Karpas-422 (cell line): ENCODE measurements at places on chromosomes 3 and 15.

DNA sequence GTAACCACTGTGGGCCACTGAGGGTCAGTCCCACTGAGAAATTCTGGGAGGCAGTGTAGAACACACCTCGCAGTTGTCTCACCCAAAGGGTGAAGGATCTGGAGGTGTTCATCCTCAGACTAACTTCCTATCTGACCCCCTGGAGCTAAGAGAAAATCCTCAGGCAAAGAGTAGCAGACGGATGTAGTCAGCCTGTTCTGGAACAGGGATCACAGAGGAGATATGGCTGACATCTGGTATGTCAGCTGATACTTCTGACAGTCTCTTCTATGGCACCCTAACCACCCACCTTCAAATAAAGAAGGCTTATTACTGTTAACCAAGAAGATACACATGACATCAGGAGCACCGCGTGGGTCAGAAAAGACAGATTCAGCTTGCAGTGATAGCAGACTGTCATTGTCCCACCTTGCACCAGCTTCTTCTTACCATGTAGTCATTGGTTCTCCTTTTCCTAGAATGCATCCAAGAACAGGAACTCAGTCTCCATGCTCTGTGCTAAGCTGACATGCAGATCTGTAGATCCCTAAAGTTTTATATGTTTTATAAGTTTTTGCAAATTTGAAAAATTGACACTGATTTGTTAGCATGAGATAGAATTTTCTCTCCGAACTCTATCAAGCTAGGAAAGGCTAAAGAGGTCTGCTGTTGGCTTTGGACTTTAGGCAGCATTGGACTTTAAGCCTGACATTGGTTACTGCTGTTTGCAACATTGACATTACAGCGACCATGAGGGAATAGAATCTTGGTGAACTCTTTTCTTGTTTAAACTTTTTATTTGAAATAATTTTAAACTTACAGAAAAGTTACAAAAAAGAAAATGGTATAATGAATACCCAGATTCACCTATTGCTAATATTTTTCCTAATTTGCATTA lies 60.4 kb downstream of the KBTBD12 start:
- no peak for DNase-seq
- H3K4me3 ChIP-seq: no peak overlapping the region
- H3K4me1 ChIP-seq: no peaks in the 10 kb centered on the region
- H3K36me3 ChIP-seq: no peaks in the 10 kb centered on the region

- no peak for DNase-seq
- H3K4me3 ChIP-seq: no peak overlapping the region; the same call in 1 of the 2 replicates
- H3K4me1 ChIP-seq: peaks cover 20% of the 10 kb centered on the region
- H3K36me3 ChIP-seq: no peaks in the 10 kb centered on the region
Observed at GRCh38 chr3:120170223-120170622, 76.0 kb upstream of the GSK3B start.

- peaks cover 10% of the 10 kb centered on the region for H3K4me1 ChIP-seq
- peak; percentile 49 for DNase-seq
- H3K27me3 ChIP-seq: no peaks in the 10 kb centered on the region
- no peak within 1 kb of the TSS for H3K27ac ChIP-seq
- no peaks in the 10 kb centered on the region for H3K36me3 ChIP-seq
Observed at GRCh38 chr15:78565097-78565950, at the start of gene CHRNA5. Gene CHRNA5 (plus strand): TSS chr15:78565520. CDS start chr15:78565720, 200 bp downstream.

DNA sequence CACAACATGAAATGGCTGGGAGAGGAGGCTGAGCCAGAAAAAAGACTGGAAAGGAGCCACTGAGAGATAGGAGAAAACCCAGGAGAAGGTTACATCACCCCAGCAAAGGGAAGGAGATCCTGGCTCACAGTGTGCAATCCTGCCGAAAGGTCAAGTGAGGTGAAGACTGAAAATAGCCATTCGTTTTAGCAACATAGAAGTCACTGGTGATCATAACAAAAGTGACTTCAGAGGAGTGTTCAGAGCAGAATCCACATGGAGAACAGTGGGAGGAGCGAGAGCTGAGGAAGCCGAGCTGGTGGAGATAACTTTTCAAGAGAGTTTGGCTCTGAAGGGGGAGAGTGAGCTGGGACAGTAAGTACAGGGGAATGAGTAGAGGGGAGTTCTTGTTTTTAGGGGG lies 5.4 kb upstream of the HEG1 start:
- no peak overlapping the region for H3K4me3 ChIP-seq
- H3K36me3 ChIP-seq: 0 out of 2 replicates have a peak, but pooled peaks cover 5% of the 10 kb centered on the region
- H3K27ac ChIP-seq: no peak overlapping the region
- H3K27me3 ChIP-seq: no peaks in the 10 kb centered on the region
- H3K4me1 ChIP-seq: peaks cover 25% of the 10 kb centered on the region
- no peak for DNase-seq

DNA sequence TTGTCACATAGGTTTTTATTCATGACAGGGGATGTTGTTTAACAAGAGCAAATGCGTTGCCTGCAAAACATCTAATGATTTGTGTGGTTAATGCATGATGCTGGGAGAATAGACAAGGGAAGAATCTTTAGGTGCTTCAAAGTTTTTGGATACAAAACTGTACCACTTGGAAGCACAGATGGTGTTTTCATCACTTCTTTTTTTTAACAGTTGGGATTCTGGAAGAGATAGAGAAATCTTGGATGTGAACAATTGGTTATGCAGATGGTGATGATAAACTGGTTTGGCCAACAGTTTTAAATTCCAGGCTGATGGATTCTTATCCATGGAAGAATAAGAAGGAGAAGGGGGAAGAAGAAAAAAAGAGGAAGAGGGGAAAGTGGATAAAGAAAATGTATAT lies 379.4 kb downstream of the KCNH8 start:
- no peak overlapping the region for H3K4me3 ChIP-seq
- no peak overlapping the region for H3K27ac ChIP-seq
- no peaks in the 10 kb centered on the region for H3K36me3 ChIP-seq
- H3K4me1 ChIP-seq: no peaks in the 10 kb centered on the region
- no peaks in the 10 kb centered on the region for H3K27me3 ChIP-seq

DNA sequence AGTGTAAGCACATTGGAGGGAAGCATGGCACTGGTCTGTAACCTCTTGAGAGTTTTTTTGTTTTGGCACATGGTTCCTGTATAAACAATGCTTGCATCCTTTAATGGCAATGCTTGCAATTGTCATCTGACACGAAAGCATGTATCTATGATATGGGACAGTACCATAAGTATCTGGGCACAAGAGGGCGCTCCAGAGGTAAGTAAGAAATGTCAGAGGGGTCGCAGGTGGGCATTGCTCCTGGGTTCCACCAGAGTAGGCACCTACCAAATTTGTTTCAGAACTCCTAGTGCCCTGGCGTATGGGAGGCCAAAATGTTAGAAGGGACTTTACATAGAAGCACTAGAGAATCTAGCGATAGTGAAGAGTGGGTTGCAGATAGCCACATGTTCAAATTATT lies 58.7 kb upstream of the BCHE start:
- no peaks in the 10 kb centered on the region for H3K4me1 ChIP-seq
- no peaks in the 10 kb centered on the region for H3K36me3 ChIP-seq
- no peak overlapping the region for H3K4me3 ChIP-seq
- DNase-seq: peak; percentile 70
- no peak overlapping the region for H3K27ac ChIP-seq
- no peaks in the 10 kb centered on the region for H3K27me3 ChIP-seq

GRCh38 chr15:62932436-62932835 lies 110.1 kb upstream of the TPM1 start:
- H3K36me3 ChIP-seq: no peaks in the 10 kb centered on the region
- no peaks in the 10 kb centered on the region for H3K4me1 ChIP-seq
- no peak overlapping the region for H3K27ac ChIP-seq
- H3K27me3 ChIP-seq: no peaks in the 10 kb centered on the region
- no peak overlapping the region for H3K4me3 ChIP-seq
- DNase-seq: no peak

- no peaks in the 10 kb centered on the region for H3K4me1 ChIP-seq
- H3K27me3 ChIP-seq: no peaks in the 10 kb centered on the region
- no peak for DNase-seq
- H3K4me3 ChIP-seq: no peak overlapping the region
- no peaks in the 10 kb centered on the region for H3K36me3 ChIP-seq
Observed at GRCh38 chr3:180362081-180362480, 239.9 kb upstream of the TTC14 start.

DNA sequence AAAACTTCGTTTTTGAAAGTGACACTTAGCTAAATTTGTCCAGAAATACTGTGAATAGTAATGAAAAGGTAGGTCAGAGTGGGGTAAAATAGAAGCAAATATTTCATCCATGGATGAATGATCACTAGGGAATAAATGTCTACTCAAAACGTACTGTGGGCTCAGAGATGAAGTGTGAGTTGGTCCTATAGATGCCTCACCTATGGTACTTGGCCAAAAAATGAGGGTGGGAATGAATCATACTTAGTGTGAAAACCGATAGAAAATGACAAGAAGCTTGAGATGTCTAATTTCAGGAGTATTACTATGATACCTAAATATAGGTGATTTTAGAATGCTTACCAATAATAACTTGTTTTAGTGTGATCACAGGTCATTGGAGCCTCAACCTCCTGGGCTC lies 155.9 kb downstream of the GMNC start:
- no peak overlapping the region for H3K27ac ChIP-seq
- no peaks in the 10 kb centered on the region for H3K4me1 ChIP-seq
- DNase-seq: no peak
- no peaks in the 10 kb centered on the region for H3K36me3 ChIP-seq

GRCh38 chr15:87345961-87346360 lies 910.6 kb downstream of the NTRK3 start:
- H3K27me3 ChIP-seq: no peaks in the 10 kb centered on the region
- no peaks in the 10 kb centered on the region for H3K36me3 ChIP-seq
- no peak overlapping the region for H3K27ac ChIP-seq
- H3K4me3 ChIP-seq: no peak overlapping the region
- DNase-seq: no peak

DNA sequence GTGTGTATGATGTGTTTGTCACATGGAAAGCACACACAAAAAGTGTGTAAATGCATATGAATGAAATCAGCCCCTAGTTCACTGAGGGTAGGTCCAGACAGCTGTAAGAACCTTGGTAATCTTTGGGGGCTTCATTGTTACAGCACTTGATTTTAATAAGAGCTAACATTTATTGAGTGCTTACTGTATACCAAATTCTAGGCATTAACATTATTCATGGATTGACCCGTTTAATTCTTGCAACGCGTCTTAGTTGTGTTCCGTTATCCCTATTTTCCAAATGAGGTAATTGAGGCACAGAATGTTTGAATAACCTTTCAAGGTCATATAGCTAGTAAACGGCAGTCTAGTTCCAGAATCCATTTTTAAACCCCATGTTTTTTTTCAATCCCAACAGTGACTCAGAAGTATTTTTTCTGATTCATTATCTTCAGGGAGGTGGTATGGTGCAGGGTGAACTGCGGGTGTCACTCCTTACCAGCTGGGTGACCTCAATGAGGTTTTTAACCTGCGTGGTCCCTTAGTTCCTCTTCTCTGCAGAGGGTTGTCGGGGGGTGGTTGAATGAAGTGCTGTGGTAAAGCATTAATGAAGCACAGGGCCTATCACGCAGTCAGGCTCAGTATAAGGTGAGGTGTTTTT lies 14.2 kb downstream of the RAB8B start:
- H3K27me3 ChIP-seq: no peaks in the 10 kb centered on the region
- no peaks in the 10 kb centered on the region for H3K36me3 ChIP-seq
- H3K4me1 ChIP-seq: no peaks in the 10 kb centered on the region
- DNase-seq: no peak
- no peak overlapping the region for H3K27ac ChIP-seq

DNA sequence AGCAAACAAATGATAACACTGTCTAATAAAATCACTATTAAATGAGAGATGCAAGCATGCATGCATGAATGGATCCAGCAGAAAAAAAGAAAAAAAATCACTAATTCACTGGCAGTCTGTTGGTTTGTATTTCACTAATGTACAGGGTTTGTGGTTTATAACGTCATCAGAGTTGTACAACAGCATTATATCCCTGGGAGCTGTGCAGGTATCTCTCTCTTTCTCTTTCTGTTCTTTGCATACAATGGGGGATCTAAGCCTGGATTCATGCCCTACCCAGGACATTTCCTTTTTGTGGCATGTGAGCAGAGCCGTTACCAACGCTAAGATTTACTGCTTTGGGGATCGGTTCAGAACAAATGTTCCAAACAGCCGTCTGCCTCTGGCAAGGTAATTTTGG lies 229.5 kb downstream of the SOX2 start:
- H3K4me3 ChIP-seq: no peak overlapping the region
- H3K27me3 ChIP-seq: no peaks in the 10 kb centered on the region
- DNase-seq: no peak
- H3K4me1 ChIP-seq: peaks cover 17% of the 10 kb centered on the region

GRCh38 chr3:18223571-18223970 lies 201.6 kb downstream of the SATB1 start:
- DNase-seq: peak; percentile 88
- H3K4me3 ChIP-seq: peak overlapping the region; percentile 39
- peaks cover 39% of the 10 kb centered on the region for H3K4me1 ChIP-seq
- no peaks in the 10 kb centered on the region for H3K36me3 ChIP-seq
- H3K27ac ChIP-seq: no peak overlapping the region

DNA sequence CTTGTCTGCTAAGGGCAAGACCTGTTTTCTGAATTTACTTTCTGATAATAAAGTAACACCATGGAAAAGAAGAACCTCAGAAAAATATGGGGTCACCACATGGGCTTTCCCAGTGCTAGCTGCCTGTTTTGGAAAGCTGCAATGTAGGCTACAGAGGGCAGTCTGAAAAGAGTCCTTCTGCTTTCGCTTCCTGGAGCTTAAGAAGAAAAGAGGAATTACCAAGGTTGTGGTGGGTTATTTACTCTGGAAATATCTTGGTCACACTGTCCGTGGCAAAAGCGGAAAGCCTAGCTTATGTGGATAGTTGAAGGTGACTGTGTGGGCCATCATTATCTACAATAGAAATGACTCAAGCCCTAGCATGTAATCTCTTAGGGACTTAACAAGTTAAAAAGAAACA lies 31.7 kb upstream of the IP6K2 start:
- H3K27me3 ChIP-seq: no peaks in the 10 kb centered on the region
- H3K27ac ChIP-seq: no peak overlapping the region
- no peak overlapping the region for H3K4me3 ChIP-seq
- no peaks in the 10 kb centered on the region for H3K4me1 ChIP-seq

- H3K36me3 ChIP-seq: no peaks in the 10 kb centered on the region
- H3K4me3 ChIP-seq: no peak overlapping the region
- no peaks in the 10 kb centered on the region for H3K27me3 ChIP-seq
- no peak overlapping the region for H3K27ac ChIP-seq
- no peaks in the 10 kb centered on the region for H3K4me1 ChIP-seq
- no peak for DNase-seq
Observed at GRCh38 chr3:10774129-10774670, 41.8 kb upstream of the SLC6A11 start.

DNA sequence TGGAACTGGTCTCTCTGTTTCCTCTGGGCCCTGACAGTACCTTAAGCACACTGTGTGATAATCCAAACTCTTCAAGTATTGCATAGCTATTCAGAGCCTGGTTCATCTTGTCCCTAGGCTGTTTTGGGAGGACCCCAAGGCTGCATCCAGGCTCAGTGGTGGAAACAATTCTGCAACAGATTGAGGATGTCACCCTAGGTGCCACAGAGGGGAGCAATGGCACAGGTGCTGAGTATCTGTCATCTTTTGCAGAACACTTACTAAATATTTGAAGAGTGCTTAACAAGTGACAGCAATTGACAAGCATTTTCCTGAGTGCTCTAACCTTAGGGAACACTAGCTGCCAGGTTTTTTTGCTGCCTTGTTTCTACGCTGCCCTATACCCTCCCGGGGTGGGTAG lies 27.8 kb downstream of the STARD5 start:
- no peaks in the 10 kb centered on the region for H3K27me3 ChIP-seq
- no peak overlapping the region for H3K27ac ChIP-seq
- DNase-seq: no peak
- H3K4me1 ChIP-seq: peaks cover 28% of the 10 kb centered on the region
- H3K4me3 ChIP-seq: no peak overlapping the region
